ENCODE measurements at places on chromosomes 11 and 22.

DNA sequence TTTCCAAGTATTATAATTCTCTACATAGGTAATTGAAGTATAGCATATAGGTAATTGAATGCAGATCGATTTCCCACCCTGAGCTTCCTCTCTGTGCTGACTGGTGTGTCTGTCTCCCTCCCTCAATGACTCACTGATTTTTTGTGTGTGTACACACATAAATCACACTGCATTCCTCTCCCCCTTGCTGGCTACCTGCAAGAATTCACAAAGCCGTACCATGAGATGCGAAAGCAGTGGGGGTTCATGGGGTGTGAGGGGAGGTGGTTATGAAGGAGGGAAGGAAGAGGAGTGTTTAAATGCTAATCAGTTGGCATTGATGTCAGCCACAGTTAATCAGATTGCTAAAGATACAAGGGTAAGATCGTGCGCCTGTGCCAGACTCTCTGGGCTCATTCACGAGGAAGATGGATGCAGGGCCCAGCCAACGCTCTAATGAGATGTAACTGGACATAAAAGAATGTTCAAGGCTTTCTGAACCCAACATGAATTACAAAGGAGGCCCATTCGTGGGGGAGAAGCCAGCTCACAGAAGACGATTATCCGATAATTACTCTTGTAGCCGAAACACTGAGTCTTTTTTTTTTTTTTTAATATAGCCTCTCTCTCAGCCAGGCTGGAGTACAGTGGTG, 107.4 kb downstream of the SEZ6L start:
- no peak for DNase-seq

DNA sequence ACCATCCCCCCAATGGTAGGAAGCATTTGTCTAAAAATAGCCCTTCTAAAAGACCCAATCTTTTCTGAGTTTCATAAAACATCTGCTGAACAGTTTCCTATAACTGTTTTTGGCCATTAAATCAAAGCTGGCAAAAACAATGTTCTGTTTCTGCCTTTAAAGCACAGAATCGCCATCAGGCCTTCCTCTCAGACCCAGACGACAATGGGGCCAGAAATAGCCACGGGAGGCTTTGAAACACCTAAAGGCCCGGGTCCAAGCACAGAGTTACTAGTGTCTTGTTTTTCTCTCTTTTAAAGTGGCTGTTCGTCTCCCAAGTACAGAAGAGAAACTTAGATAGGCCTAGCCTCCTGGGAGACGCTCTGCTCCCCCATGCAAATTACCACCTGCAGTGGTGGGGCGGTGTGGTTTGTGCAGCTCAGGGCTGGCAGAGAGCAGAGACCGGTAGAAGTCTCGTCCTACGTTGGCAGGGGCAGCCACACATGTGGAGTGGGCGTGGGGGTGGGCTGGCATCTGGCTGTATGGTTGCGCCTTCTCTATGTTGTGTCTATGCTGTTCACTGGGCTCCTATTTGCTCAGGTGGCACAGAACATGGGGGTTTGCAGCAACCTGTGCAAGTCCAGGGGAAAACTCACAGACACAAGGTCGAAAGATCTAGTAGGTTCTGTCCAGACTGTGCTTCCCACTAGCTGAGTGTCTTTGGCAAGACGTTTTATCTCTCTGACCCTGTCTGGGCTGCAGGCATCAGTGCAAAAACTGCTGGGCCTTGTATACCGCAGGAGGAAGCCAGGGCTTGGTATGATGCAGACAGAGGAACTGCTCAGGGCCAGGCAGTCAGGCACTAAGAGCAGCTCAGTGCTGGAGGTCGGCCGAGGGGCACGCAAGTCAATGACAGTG, 23.6 kb upstream of the ETS1 start:
- DNase-seq = no peak

GRCh38 chr11:15665368-15665871, 550.7 kb downstream of the INSC start:
- DNase-seq = no peak

GRCh38 chr11:17693531-17693930, 25.8 kb upstream of the MYOD1 start:
- no peak for DNase-seq

GRCh38 chr11:4704054-4704789, at the start of gene MMP26:
TSS of gene MMP26 (plus strand) at chr11:4704784.
- DNase-seq = peak; percentile 14

- DNase-seq = peak; percentile 94
Measured at GRCh38 chr22:31139866-31140716, at the start of gene PLA2G3. TSS of gene PLA2G3 (minus strand) at chr22:31140508. CDS start at chr22:31140354, 154 bp downstream.

- DNase-seq = no peak
Measured at GRCh38 chr22:18984564-18984963, 48.5 kb upstream of the PRODH start.

DNA sequence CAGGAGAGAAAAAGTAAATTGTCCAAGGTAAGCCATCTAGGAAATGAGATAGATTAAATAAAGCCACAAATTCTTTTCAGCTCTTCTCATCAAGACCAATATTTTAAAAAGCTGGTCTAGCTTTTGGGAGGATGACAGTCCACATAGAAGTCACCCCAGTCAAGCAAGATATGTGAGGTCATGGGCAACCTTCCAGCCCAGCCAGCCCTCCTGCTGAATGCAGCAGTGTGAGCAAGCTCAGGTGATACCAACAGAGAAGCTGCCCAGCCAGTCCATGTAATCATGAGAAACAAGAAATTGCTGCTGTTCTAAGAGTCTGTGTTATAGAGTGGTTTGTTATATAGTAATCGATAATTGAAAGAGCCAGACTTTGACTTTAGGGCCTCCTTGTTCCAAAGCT, 28.7 kb downstream of the KCNE3 start:
- DNase-seq = no peak

DNA sequence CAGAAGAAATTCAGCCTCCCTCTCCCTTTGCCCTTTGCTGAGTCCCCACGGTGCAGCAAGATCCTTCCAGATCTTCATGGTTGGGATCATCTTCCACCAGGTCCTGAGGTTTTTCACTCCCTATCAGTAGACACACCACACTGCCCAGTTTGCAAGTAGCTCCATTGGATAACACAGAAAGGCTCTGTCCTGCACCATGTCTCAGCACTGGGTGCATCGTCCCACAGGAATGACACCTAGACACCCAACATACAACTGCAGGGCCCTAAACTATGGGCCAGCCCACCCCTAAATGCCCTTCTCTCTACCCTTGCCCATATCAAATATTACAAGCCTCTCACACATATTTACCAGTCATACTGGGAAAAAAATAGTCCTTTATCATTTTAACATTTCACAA, 9.4 kb downstream of the KLHL22 start:
- no peak for DNase-seq

Data from WTC11 (cell line).